ENCODE measurements at places on chromosomes 6 and 20. TPM values are rescaled to one million over a fixed set of nuclear protein-coding genes. Genes with fewer than 3 reads are reported as not detected.

VGLL2 gene
- not detected for total RNA-seq

COL9A3 gene
- 78.7 TPM for total RNA-seq

CRISP2 gene
- total RNA-seq = not detected

GRCh38 chr6:20352346-20352745, 49.3 kb upstream of the E2F3 start:
- H3K27me3 ChIP-seq = no peaks in the 10 kb centered on the region
- H3K4me1 ChIP-seq = no peaks in the 10 kb centered on the region
- DNase-seq = no peak
- H3K4me3 ChIP-seq = no peak overlapping the region

DNA sequence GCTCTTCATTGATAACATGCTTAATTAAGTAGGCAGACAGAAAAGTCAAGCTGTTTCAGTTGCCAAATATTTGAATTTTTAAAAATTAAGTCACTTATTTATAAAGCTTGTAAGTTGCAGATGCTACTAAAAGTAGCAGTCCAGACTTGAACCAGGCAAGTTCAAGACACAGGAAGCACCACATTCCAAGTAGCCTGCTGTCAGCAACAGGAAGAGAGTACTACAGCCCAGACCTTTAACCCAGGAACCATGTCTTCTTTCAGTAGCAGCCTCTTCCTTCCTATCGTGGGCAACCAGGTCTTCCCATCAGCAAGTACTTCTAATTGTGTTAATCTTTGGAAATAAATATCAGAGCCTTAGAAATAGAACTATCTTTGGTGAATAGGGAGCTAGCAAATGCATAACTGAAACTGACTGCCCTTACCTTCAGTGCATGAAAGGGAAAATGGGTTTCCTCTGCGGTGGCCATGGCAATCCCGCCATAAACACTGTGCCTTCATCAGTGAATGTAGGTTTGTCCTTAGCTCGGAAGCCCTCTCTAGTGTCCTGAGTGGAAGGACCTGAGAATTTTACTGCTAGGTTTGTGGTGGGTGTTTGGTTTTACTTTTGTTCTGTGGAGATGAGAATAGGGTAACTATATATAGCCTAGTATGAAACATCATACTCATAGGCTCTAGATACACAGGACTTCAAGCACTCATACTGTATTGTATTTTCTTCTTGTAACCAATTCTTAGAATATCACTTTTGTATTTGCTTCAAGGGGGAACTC, 95.6 kb downstream of the SYCP2 start:
- H3K27ac ChIP-seq = no peak overlapping the region
- no peak overlapping the region for H3K4me3 ChIP-seq
- peaks cover 1% of the 10 kb centered on the region for H3K27me3 ChIP-seq

DNA sequence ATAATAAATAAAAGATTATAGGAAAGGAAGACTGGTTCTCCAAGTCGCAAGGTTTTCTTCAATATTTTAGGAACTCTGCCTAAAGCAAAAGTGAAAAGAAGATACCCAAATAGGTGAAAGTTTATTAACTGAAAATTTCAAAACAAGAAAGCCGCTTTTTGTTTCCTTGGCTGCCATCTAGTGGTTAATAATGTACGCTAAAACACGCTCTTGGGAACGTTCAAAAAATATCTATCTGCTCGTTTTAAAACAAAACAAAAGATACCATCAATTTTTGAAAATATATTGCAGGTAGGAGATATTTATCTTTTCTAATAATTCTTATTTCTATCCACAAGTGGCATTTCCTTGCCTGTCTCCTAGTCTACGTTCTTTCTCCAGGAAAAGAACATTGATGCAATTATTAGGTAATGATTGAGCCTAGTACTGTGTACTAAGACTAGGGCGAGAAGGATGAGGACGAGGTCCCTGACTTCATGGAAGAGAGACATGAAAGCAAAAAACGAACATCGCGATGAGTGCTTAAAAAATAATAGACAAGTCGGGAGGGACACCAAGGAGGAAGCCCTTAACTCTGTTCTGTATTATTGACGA, 97.2 kb downstream of the SPTLC3 start:
- no peaks in the 10 kb centered on the region for H3K36me3 ChIP-seq
- DNase-seq = no peak
- H3K4me1 ChIP-seq = peaks cover 5% of the 10 kb centered on the region

GRCh38 chr6:146211646-146212045, 182.8 kb downstream of the GRM1 start:
- H3K4me1 ChIP-seq = no peaks in the 10 kb centered on the region
- no peak overlapping the region for H3K4me3 ChIP-seq

GRCh38 chr6:41477572-41477971, 68.6 kb upstream of the FOXP4 start:
- peaks cover 4% of the 10 kb centered on the region for H3K27me3 ChIP-seq
- H3K4me3 ChIP-seq = no peak overlapping the region
- H3K4me1 ChIP-seq = peaks cover 15% of the 10 kb centered on the region
- H3K36me3 ChIP-seq = no peaks in the 10 kb centered on the region
- DNase-seq = no peak

DNA sequence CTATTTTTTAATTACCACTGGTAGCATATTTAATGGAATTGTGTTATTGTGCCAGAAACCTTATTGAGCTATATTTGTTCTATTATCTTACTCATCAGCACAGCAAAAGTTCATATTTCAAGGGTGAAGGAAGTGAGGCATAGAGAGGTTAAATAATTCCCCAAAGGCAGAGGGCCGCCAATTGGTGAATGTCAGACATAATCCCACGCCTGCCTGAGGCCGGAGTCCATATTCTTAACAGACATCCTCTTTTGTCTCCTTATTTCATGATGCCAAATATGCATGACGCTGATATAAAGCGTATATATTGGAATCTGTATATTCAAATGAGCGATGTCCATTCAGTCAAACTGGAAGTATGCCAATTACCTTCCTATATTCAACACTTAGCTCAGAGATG, 505.0 kb upstream of the SLC35B3 start:
- peaks cover 3% of the 10 kb centered on the region for H3K4me1 ChIP-seq
- no peak overlapping the region for H3K27ac ChIP-seq
- no peak overlapping the region for H3K4me3 ChIP-seq
- no peaks in the 10 kb centered on the region for H3K27me3 ChIP-seq

DNA sequence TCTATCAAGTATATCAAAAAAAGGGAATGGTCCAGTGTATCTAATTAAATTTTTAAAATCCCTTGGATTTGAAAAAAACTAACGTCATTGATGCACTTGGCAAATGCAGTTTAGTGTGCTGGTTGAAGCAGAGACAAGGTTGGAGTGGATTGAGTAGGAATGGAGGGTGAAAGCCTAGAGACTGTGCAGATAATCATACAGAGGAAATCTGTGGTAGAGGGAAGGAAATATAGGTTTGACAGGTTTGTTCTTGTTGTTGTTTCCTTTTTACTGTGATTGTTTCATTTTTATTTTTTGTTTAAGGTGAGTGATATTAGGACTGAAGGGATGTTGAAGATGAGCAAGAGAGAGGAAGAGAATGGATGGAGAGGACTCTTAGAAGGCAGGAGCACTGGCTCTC, 29.0 kb upstream of the L3MBTL3 start:
- no peaks in the 10 kb centered on the region for H3K36me3 ChIP-seq
- no peaks in the 10 kb centered on the region for H3K27me3 ChIP-seq
- H3K27ac ChIP-seq = no peak overlapping the region
- H3K4me1 ChIP-seq = no peaks in the 10 kb centered on the region

DNA sequence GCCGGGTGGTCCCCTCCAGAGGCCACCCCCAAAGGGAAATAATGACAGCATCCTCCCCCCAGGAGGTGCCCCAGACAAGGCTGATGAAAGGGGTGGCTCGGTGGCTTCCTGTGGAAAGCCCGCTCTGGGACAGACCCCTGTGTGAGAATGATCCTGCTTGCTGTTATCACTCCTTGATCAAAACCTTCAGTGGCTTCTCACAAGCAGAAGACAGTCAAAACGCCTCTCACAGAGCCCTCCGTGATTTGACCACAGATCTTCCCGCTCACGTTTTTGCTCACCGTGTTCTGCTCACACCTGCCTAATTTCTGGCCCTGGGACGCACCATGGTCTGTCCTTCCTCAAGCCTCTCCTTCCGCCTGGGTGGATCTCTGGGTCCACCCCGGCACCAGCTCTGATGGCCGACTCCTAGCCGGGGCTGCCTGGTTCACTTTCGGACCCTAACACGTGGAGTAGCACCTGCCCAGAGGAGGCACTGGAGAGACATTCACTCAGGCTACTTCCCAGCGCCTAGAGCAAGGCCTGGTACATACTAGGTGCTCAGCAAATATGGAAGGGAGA, 210.4 kb downstream of the ANKRD60 start:
- H3K36me3 ChIP-seq = peaks cover 4% of the 10 kb centered on the region
- no peak for DNase-seq
- H3K27me3 ChIP-seq = peaks cover 2% of the 10 kb centered on the region

- H3K4me1 ChIP-seq = no peaks in the 10 kb centered on the region
- DNase-seq = no peak
- no peaks in the 10 kb centered on the region for H3K36me3 ChIP-seq
Observed at GRCh38 chr20:51470907-51471411, 71.6 kb downstream of the NFATC2 start.

DNA sequence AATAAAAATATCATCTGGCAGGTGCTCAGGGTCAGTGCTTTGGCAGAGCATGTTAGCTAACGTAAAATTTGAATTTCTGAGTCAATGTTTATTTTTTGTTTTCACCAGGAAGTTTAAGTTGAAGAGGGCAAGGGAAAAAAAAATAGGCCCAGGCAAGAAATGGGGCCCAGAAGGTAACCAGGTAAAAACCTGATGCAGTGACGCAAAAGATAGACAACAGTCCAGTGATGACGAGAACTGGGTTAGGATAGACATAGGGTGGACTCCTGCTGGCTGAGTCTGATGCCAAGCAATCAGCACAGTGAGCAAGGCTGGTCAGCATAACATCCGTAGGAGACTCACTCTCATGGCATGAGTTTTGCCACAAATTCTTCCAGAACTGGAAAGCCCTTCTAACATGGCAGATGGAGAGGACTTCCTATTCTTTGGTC, 42.2 kb downstream of the ZHX3 start:
- no peak overlapping the region for H3K4me3 ChIP-seq
- H3K27me3 ChIP-seq = no peaks in the 10 kb centered on the region
- DNase-seq = no peak
- no peaks in the 10 kb centered on the region for H3K36me3 ChIP-seq
- no peaks in the 10 kb centered on the region for H3K4me1 ChIP-seq

GRCh38 chr6:127949251-127949650, 48.4 kb upstream of the THEMIS start:
- H3K27ac ChIP-seq = no peak overlapping the region
- H3K27me3 ChIP-seq = no peaks in the 10 kb centered on the region
- H3K4me1 ChIP-seq = no peaks in the 10 kb centered on the region
- H3K4me3 ChIP-seq = no peak overlapping the region

DNA sequence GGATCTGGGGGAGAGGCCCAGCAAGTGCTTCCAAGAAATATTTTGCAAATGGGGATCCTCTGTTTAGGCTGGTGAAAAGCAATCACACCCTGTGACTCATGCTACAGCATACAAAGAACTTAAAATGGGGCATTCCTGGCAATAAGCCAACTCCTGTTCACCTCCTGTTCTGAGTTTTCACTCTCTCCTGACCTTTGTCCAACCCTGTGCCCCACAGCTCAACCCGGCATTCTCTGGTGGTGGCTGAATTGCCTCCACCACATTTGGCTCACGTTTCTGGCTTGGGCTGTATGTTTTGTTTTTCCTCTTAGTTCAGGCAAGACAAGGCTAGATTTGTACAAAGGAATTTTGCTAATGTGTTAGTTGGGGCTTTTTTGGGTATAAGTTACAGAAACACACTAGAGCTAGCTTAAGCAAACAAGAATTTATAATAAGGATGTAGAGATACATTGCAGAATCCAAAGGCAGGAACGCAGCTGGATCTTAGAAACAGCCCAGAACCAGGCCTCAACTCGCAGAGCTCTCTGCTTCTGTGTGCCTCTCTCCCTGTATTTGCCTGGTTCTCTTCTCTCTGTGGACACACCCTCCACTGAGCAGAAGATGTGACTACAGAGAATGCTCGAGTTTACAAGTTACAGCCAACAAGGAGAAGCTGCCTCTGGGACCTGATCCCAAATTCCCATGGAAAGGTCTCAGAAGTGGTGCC, 9.4 kb downstream of the ABCC10 start:
- H3K4me1 ChIP-seq = no peaks in the 10 kb centered on the region
- no peak for DNase-seq
- peaks cover 2% of the 10 kb centered on the region for H3K36me3 ChIP-seq

DNA sequence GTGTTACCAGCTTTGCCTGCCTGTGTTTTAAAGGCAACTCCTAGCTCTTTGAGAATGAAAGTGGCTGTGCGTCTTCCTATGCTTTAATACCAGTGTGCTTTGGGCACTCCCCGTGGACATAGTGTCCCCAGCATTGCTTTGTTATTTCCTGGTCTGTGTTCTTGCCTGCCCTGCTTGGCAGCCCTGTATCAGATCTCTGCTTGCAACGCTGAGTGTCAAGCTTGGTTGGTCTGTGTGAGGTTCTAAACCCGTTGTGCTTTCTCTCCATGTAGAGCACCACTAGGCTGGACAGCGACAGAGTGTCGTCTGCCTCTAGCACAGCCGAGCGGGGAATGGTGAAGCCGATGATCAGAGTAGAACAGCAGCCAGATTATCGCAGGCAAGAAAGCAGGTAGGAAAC, 80.2 kb downstream of the AFDN start:
- peaks cover 15% of the 10 kb centered on the region for H3K4me1 ChIP-seq
- H3K27me3 ChIP-seq = peaks cover 2% of the 10 kb centered on the region
- DNase-seq = peak; percentile 35
- no peaks in the 10 kb centered on the region for H3K36me3 ChIP-seq

DNA sequence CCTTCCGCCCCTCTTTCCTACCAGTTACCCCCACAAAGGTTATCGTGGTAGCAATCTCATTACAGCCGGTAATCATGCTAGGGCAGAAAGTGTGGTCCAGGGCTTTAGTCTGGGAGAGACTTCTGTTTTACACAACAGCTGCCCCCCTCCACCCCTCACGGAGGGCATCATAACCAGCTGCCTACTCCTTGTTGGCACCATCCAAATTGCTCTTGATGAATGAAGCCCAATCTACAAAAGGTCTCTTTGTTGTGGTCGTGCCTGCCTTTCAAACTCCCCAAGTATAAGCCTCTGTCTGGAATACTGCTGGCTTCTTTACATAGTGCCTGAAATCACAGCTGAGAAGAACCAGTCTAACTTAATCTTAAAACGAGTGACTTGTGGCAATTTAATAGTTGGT, 157.9 kb downstream of the INSM1 start:
- no peak overlapping the region for H3K27ac ChIP-seq
- H3K27me3 ChIP-seq = peaks cover 4% of the 10 kb centered on the region
- H3K36me3 ChIP-seq = peaks cover 9% of the 10 kb centered on the region
- DNase-seq = no peak

DNA sequence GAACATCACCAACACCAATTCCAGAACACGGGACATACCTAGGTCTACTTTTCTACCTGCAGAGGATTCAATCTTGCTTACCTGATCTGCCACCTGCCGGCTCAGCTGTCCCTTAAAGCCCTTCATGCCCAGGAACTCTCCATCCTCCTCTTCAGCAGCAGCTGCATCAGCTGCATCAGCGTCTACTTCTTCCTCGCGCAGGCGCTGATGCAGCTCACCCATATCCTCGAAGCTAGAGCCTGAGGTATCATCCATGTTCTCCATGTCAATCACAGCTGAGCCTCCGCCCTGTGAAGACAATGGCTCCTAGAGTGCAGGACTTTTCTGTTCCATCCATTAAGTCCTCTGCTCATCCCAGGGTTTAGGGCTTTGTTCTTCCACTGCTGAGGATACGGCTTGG, 918 bp downstream of the YIPF3 start:
- no peak for DNase-seq
- peaks cover 12% of the 10 kb centered on the region for H3K4me1 ChIP-seq
- no peak overlapping the region for H3K4me3 ChIP-seq
- H3K27me3 ChIP-seq = peaks cover 10% of the 10 kb centered on the region
- peaks cover 8% of the 10 kb centered on the region for H3K36me3 ChIP-seq
